A549 treated with RU486 at 1 μM for 4 hours (cell line): ENCODE measurements at places on chromosomes 13 and 19. TPM values are rescaled to one million over a fixed set of nuclear protein-coding genes. Genes with fewer than 3 reads are reported as not detected.

The STRN4 gene
- 67.5 to 92.1 TPM (median 84.7 TPM) in 5 replicates for total RNA-seq

The SGCG gene
- total RNA-seq, result not detected in 5 replicates

The ZNF560 gene
- not detected in 5 replicates for total RNA-seq

The URAD gene
- not detected in 5 replicates for total RNA-seq

The RFPL4A gene
- total RNA-seq, result 0.22 to 0.86 TPM (median 0.56 TPM) in 5 replicates

The NLRP5 gene
- total RNA-seq, result not detected in 5 replicates

The TPRX2 gene
- not detected in 5 replicates for total RNA-seq

The C19orf85 gene
- not detected in 5 replicates for total RNA-seq

The SLC8A2 gene
- total RNA-seq, result 0.26 to 0.44 TPM (median 0.35 TPM) in 5 replicates

The UBE2L5 gene
- not detected in 5 replicates for total RNA-seq

The SERP2 gene
- not detected in 5 replicates for total RNA-seq

The ZNF221 gene
- 0.37 to 1.1 TPM (median 0.53 TPM) in 5 replicates for total RNA-seq

The LRRC63 gene
- total RNA-seq, result not detected in 5 replicates

The LHB gene
- total RNA-seq, result not detected in 5 replicates

The WIZ gene
- total RNA-seq, result 14.4 to 25.0 TPM (median 20.5 TPM) in 5 replicates

The POU2F2 gene
- 0.28 to 0.62 TPM (median 0.47 TPM) in 5 replicates for total RNA-seq

The C13orf46 gene
- 0.05 to 0.27 TPM (median 0.14 TPM) in 5 replicates for total RNA-seq

The LIM2 gene
- not detected in 5 replicates for total RNA-seq

The MRPL54 gene
- 58.5 to 81.5 TPM (median 67.4 TPM) in 5 replicates for total RNA-seq

The UNC13A gene
- 1.00 to 2.2 TPM (median 1.5 TPM) in 5 replicates for total RNA-seq
